Panc1 (cell line): ENCODE measurements at places on chromosomes 2 and 18. TPM values are rescaled to one million over a fixed set of nuclear protein-coding genes. Genes with fewer than 3 reads are reported as not detected.

Gene PXDN
- 2.5 TPM for total RNA-seq

Gene C1QL2
- total RNA-seq = not detected

Gene ALPI
- total RNA-seq = not detected

Gene NCKAP5
- 0.10 TPM for total RNA-seq

Gene IL18R1
- 0.08 TPM for total RNA-seq

Gene KLHL14
- total RNA-seq = 6.7 TPM

Gene CKAP2L
- 27.0 TPM for total RNA-seq

Gene DHRS9
- 0.21 TPM for total RNA-seq

Gene ZDBF2
- total RNA-seq = 4.2 TPM

Gene SPP2
- total RNA-seq = not detected

Gene TRIM54
- total RNA-seq = 0.21 TPM

Gene IL36G
- total RNA-seq = not detected

Gene EMILIN1
- 0.31 TPM for total RNA-seq

Gene SKOR2
- total RNA-seq = not detected
